ENCODE measurements at places on chromosomes 5 and 9. TPM values are rescaled to one million over a fixed set of nuclear protein-coding genes. Genes with fewer than 3 reads are reported as not detected.

- no peaks in the 10 kb centered on the region for H3K27me3 ChIP-seq
- no peaks in the 10 kb centered on the region for H3K36me3 ChIP-seq
- peaks cover 25% of the 10 kb centered on the region for H3K4me1 ChIP-seq
- no peak overlapping the region for H3K4me3 ChIP-seq
- no peak overlapping the region for H3K27ac ChIP-seq
These were observed 183.9 kb downstream of the AUH start for GRCh38 chr9:91177661-91178280.

DNA sequence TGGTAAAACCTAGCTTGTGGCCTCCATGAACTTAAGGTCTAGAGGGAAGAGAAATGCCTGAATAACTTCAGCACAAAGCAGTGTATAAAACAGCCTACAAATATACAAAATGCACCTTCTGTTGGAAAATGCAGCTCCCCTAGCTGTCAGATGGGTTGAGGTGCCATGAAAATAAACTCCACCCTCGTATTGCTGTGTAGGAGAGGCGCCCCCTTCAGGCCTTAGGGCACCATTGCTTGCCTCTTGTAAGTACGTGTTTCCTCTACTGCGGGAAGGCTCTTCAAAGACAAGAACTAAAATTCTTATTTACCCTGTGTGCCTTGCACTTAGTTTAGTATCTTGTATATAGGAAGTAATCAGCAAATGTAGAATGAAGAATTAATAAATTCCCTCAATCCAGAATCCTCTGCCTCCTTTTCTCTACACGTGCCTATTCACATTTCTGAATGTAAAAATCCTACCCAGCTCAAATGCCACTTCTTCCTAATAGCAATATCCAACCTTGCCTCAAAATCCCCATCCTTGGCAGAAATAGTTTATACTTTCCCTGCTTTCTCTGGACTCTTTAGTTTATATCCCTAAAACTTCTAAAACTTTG, 393.7 kb upstream of the PDE4D start:
- no peaks in the 10 kb centered on the region for H3K36me3 ChIP-seq
- no peaks in the 10 kb centered on the region for H3K27me3 ChIP-seq
- no peak for DNase-seq
- no peak overlapping the region for H3K4me3 ChIP-seq
- H3K27ac ChIP-seq = no peak overlapping the region
- H3K4me1 ChIP-seq = no peaks in the 10 kb centered on the region

GRCh38 chr9:106718936-106719335, 144.0 kb upstream of the ZNF462 start:
- H3K36me3 ChIP-seq = no peaks in the 10 kb centered on the region
- DNase-seq = no peak
- no peak overlapping the region for H3K27ac ChIP-seq
- H3K4me1 ChIP-seq = no peaks in the 10 kb centered on the region
- H3K4me3 ChIP-seq = no peak overlapping the region

The PTGS1 gene
- 0.38 TPM for total RNA-seq
